NB4 (cell line): ENCODE measurements at places on chromosomes 1 and 21.

DNA sequence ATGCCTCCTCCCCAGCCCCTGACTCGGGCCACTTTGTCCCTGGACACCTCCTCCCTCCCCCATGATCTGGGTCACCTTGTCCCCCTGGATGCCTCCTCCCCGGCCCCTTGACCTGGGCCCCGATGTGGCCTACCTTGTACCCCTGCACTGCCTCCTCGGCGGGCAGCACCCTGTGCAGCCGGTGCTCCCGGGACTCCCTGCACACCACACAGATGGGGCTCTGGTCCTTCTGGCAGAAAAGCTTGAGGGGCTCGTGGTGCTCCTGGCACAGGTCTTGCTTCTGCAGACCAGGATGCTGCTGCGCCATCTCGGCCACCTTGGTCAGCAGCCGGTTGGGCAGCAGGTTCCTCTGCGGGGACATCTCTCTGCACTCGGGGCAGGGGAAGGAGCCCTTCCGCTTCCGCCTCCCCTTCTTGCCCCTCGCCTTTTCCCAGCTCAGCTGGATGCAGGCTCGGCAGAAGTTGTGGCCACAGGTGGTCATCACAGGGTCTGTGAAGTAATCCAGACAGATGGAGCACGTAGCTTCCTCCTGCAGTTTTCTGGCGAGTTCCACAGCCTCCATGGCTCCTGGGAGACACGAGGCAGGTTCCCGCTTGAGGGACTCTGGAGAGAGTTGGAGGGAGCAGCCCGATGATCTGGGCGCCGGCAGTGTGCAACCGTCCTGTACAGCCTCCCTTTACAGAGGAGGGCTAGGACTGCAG, 2.0 kb downstream of the TRIM17 start:
- DNase-seq: no peak

DNA sequence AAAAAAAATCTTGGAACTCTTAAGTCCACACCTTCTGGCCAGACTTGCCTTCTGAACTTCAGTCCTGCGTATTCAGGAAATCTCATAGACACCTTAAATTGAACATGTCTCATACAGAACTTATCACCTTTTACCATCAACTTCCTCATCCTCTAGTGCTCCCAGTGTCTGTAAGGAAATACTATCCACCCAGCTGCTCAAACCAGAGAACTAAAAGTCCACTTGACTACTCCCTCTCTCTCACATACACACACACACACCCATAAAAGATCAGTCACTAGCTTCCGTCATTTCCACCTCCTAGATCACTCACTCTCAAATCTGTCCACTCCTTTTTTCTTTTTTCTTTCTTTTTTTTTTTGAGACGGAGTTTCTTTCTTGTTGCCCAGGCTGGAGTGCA, 10.9 kb upstream of the CAP1 start:
- DNase-seq: no peak

DNA sequence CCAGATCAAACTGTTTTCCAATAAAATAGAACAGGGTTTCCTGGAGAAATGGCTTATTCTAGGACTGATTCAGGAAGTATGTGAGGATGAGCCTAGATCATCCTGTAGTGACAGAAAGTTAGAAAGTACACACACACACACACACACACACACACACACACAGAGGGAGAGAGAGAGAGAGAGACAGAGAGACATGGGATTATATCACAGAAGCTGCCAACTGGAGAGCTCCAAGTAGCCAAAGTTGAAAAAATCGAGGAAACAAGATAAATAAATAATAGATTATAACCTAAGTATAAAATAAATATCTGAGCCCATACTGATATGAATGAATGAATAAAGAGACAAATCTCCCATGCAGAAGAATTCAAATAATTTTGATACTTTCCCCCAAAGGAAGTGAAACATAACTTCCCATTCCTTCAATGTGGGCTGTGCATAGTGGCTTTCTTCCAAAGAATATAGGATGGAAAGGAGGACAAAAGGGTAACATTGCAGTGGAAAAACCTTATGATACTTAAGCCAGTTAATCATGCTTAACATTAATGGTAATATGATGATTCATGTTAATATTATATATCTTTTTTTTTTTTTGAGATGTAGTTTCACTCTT, 171.6 kb downstream of the NTPCR start:
- no peak for DNase-seq

DNA sequence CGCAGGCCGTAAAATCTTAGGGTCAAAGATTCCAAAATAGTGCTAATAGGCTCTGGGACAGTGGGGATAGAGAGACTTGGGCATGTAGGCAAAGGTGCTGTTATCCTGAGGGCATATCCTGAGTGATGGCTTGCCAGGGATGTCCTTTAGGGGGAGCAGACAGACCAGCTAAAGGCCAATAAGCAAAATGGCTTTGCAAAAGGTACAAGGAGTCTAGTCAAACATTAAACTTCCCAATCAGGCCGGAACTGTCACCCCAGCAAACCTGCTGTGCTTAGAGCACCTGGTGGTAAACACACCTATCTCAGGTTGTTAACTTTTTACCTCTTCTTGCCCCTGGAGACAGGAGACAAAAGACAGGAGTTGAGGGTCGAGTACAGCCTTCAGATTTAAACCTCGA, 49.1 kb downstream of the TRABD2B start:
- DNase-seq: no peak

GRCh38 chr1:147833231-147833860, 69.2 kb upstream of the GJA8 start:
- no peak for DNase-seq

DNA sequence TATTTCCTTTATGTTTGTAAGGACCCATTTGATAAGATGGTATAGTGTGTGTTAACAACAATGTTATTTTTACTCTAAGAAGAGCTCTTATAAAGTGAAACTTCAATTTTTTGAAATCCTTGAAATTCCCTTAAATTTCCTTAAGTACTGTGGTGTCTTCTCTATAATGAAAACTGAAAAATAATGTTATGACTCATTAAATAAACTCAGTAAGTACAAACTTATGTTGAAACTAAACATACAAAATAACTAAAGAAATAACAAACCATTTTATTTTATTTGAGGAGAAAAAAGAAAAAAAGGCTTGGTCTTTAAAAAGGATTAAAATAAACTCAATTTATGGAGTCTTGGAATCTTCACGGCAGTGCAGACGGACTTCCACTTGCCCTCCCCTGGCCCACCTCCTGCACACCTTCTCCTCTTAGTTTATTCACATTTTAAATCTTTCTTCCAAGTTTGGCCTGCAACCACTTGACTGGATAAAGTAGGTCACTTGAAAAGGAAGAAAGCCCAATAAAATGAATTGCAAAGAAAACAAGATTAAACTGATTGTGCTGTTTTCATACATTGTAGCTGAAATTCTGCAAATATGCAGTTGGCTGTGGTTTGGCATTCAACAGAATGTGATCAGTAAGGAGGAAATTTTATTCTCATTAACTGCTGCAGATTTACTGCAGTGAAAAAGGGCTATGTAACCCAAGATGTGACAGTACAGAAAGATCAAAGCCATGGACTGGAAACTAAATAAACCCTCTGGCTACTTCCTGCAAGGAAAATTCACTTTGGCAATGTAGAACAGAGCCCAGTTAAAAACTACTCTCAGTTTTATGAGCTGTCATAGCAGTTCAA, 48.5 kb upstream of the SCYL3 start:
- no peak for DNase-seq

GRCh38 chr1:200738327-200738948, at the start of gene CAMSAP2:
Gene CAMSAP2 (plus strand): TSS chr1:200738893. CDS start chr1:200739828, 935 bp downstream.
- DNase-seq: peak; percentile 74

DNA sequence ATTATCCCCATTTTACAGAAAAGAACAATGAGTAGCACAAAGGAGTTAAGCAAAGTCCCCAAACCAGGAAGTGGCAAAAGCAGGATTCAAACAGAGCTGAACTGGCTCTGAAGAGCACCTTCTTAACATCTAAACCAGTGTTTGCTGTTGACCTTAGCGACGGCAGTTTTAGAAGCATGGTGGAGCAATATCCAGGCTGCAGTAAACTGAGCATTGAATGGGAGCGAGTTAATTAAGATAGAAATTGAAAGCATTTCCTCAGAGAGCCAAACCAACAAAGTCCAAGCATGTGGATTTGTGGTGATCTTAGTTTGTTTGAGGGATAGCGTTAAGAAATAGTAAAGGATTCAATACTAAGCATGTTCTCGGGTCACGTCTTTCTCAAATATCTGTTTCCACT, 13.4 kb upstream of the ZNF281 start:
- DNase-seq: no peak

DNA sequence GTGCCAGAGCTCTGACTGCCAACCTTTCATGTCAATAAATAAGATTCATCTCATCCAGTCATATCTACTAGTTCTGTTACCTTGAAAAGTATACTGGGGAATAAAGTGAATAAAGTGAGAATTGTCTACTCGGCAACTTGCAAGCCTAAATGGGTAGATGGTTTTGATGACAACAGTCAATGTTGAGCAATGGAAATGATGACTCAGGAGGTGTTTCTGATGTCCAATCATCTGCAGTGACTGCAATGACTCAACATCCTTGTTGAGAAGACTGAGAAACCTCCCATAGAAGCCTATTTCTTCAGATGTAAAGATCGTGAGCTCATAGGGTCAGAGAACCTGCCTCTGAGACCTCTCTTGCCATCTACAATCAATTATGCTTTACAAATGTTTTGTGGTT, 276.4 kb downstream of the SPATA17 start:
- DNase-seq: peak; percentile 79

GRCh38 chr1:16203550-16203949, 8.9 kb downstream of the ARHGEF19 start:
- DNase-seq: no peak

GRCh38 chr21:28833182-28833581, 159.5 kb downstream of the LTN1 start:
- DNase-seq: no peak

DNA sequence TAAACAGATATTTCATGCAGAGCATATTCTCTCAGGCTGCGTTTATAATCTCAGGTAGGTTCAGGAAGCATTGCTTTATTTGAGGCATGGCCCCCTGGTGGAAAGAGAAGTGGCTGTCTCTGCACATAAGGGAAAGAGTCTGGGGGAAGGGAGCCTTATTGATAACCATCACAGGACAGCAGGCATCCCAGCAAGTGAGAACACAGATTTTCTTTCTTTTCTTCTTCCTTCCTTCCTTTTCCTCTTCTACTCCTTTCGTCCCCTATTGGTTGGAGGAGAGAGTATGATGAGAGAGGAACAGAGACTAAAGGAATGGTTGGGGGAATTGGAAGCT, 21.9 kb downstream of the TSNAX start:
- DNase-seq: peak; percentile 30

GRCh38 chr1:11934302-11935056, at the start of gene PLOD1:
Gene PLOD1 (plus strand): TSS chr1:11934717. CDS start chr1:11934780, 63 bp downstream.
- peak; percentile 92 for DNase-seq
